ENCODE measurements at places on chromosomes 11 and 22.

- peak; percentile 34 for DNase-seq
Measured at GRCh38 chr22:29635734-29636357, 32.4 kb downstream of the NF2 start.

GRCh38 chr11:31640611-31641010 lies 131.0 kb downstream of the ELP4 start:
- no peak for DNase-seq

- DNase-seq, result no peak
Measured at GRCh38 chr11:18332302-18332701, 9.9 kb downstream of the GTF2H1 start.

- no peak for DNase-seq
Measured at GRCh38 chr11:104908186-104908531, 9.9 kb upstream of the CASP12 start.

- DNase-seq, result no peak
Measured at GRCh38 chr11:16252373-16252772, 104.0 kb downstream of the SOX6 start.

DNA sequence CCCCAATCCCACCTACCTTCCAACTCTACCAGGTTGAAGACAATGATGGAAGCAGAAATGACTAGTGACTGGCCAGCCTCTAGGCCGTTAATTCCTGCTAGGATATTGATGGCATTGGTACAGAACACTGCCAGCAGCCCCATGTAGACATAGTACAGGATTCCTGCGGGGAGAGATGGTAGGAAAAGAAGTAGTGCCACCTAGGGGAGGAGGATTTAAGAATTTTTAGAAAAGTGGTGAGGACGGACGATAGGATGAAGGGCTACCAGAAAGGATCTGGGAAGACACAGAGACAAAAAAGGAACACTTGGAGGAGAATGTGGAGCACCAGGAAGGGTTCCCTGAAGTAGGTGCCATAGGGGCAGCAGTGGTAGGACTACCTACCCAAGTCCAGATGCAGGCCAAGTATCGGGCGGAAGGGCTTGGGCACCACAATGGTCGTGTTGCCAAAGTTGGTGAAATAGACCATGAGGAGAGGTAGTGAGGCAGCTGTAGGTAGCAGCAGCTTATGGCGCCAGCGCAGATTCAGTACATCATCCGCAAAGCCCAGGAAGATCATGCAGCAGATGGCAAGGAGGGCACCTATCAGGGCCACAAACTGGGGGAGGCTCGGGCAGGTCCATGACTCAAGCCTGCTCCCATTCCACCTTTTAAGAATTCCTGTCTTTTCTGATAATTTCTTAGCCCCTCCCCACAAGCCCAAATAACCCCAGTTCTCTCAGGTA lies 1.2 kb downstream of the DPAGT1 start:
- DNase-seq, result no peak

- DNase-seq, result no peak
Measured at GRCh38 chr11:76792505-76793264, 9.5 kb downstream of the TSKU start.

GRCh38 chr11:29336727-29337575 lies 679.9 kb downstream of the KCNA4 start:
- DNase-seq, result no peak

GRCh38 chr11:40280159-40281051 lies 1179.0 kb downstream of the LRRC4C start:
- DNase-seq, result no peak

DNA sequence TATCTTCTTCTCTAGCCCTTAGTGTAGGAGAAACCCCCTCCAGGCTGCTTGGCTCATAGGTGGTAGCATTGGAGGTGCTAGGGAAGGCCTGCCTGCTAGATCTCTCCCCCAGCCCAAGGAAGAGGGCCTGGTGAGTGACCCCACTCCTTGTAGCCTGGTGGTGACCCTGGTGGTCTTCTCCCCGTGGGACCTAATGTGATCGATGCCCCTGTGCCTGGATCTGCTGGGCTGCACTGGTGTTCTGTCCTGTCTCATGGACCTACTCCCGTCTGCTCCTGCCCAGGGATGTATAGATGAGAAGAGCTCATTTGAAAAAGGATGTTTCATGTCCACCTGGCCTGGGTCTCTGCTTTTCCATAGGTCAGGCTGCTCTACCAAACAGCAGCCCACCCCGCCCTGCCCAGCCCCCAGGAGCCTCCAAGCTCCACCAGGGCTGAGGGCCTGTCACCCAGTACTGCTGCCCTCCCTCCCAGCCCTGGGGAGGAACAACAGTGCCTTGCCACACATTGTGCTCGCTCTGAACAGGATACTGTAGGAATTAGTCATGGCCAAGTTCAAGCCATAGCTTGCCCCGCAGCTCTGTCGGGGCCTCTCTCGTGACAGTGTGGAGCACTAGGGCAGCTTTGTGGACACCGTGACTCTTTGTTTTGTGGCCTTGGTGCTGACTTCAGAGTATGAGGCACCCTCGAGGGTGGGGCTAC lies 19.7 kb downstream of the SLC37A2 start:
- DNase-seq, result no peak

DNA sequence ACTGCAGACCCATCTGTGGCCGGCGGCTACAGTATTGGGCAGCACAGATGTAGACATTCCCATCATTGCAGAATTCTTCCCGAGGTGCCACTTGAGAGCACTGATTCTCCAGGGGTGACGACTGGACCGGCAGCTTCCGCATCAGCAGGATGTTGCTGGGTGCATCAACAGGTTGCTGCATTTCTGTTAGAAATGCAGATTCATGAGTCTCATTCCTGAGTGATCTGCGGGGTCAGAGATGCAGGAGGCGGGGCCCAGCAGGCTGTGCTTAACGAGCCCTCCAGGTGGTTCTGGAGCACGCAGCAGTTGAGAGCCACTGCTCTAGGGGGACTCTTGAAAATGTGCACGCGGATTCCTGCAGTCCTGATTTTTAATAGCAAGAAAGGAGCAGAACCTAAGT lies 321.8 kb downstream of the TBC1D22A start:
- no peak for DNase-seq

DNA sequence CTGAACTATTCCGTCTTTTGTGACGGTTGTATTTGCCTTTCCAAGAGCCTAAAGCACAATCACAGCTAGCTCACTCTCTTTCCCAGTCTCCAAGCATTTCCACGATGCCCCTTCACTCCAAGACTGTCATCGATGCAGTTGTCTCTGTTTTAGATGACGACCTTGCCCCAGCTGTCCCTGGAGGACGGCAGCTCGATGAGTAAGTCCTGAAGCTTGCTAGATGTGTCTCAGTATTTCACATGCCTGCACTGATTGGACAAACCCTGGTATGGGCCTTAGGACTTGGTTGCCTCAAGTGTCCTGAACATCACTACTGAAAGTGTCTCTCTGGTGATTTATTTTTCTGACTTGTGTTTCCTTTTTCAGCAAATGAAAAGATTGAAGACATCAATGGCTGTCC lies 129.9 kb downstream of the NAV2 start:
- DNase-seq, result no peak

DNA sequence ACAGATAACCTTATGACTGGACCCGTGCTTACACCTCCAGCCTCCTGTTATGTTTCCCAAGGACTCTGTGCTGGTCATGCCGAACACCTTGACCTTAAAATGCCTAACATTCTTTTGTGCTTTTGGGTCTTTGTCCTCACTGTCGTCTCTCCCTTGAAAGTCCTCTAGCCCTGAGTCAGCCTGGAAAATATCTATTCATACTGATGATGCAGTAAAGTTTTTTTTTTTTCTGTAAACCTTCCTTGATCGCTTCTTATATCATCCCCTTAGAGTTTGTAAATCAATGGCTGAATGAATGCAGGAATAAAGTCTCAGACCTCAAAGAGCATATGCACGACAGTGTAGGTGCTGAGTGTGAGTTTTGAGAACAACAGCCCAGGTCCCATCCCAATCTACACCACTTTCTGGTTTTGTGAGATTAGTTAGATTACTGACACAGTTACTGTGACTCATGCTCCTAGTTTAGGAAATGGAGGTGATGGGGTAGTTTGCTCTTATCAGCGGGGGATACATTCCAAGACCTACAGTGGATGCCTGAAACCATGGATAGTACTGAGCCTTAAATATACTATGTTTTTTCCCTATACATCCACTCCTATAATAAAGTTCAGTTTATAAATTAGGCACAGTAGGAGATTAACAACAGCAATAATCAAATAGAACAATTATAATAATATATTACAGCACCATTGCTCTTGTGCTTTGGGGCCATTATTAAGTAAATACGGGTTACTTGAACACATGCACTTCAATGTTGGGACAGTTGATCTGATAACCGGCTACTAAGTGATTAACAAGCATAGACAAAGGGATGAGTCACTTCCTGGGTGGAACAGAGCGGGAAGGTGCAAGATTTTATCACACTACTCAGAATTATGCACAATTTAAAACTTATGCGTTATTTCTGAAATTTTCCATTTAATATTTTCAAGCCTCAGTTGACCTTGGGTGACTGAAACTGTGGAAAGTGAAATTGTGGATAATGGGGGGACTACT lies 8.6 kb downstream of the TCN1 start:
- no peak for DNase-seq

- DNase-seq, result peak; percentile 25
Measured at GRCh38 chr22:26367402-26368245, 61.4 kb upstream of the ASPHD2 start.

- DNase-seq, result no peak
Measured at GRCh38 chr11:44749189-44749588, 22.4 kb downstream of the TSPAN18 start.

- no peak for DNase-seq
Measured at GRCh38 chr22:42515896-42516295, 3.7 kb downstream of the RRP7A start.

- no peak for DNase-seq
Measured at GRCh38 chr22:24102366-24103200, 78.7 kb upstream of the SUSD2 start.
